ENCODE measurements at places on chromosomes 2 and 18. TPM values are rescaled to one million over a fixed set of nuclear protein-coding genes. Genes with fewer than 3 reads are reported as not detected.

The ARL4C gene
- 449 TPM for total RNA-seq

The GCG gene
- not detected for total RNA-seq

The TYW5 gene
- 11.2 TPM for total RNA-seq

The ACKR3 gene
- total RNA-seq = 2.5 TPM

The EIF4E2 gene
- 72.8 TPM for total RNA-seq

The OTOS gene
- not detected for total RNA-seq

The COL6A3 gene
- 1.3 TPM for total RNA-seq

The HMSD gene
- 8.5 TPM for total RNA-seq

The NDUFV2 gene
- total RNA-seq = 288 TPM

The ID2 gene
- total RNA-seq = 299 TPM

The AQP12B gene
- not detected for total RNA-seq

The ICOS gene
- total RNA-seq = 63.0 TPM

The IL36RN gene
- total RNA-seq = not detected

The APCDD1 gene
- not detected for total RNA-seq

The CCDC178 gene
- not detected for total RNA-seq

The GBX2 gene
- total RNA-seq = not detected

The REEP1 gene
- total RNA-seq = not detected

The SKOR2 gene
- total RNA-seq = not detected

The ATG16L1 gene
- 55.9 TPM for total RNA-seq

The CENPA gene
- 39.5 TPM for total RNA-seq

The SERPINB5 gene
- total RNA-seq = not detected

The DLGAP1 gene
- total RNA-seq = 0.53 TPM

The WDR35 gene
- total RNA-seq = 4.7 TPM

The RAB17 gene
- total RNA-seq = not detected

The CAPN14 gene
- total RNA-seq = 0.35 TPM

The MBD2 gene
- total RNA-seq = 133 TPM

The NEURL3 gene
- total RNA-seq = 0.78 TPM

The GNLY gene
- 569 TPM for total RNA-seq

The CELF4 gene
- not detected for total RNA-seq

The XDH gene
- total RNA-seq = 1.6 TPM

The SLC8A1 gene
- total RNA-seq = 0.25 TPM

The NCKAP5 gene
- total RNA-seq = not detected

The ERICH2 gene
- not detected for total RNA-seq

The WNT10A gene
- total RNA-seq = 0.70 TPM

The TMEM178A gene
- total RNA-seq = 0.43 TPM

The C2orf81 gene
- 1.2 TPM for total RNA-seq

The FLACC1 gene
- total RNA-seq = 3.1 TPM

The TLX2 gene
- total RNA-seq = 2.6 TPM

The ERBB4 gene
- total RNA-seq = not detected

The FAM161A gene
- 2.5 TPM for total RNA-seq

The LOXHD1 gene
- total RNA-seq = not detected

The RAB27B gene
- 5.0 TPM for total RNA-seq

The C2orf15 gene
- 0.18 TPM for total RNA-seq

The SLC9A4 gene
- total RNA-seq = 0.10 TPM

The MCFD2 gene
- total RNA-seq = 48.4 TPM

The SP9 gene
- total RNA-seq = not detected

Measured in activated CD4-positive, alpha-beta memory T cell treated with anti-CD3 and anti-CD28 coated beads, Interleukin-2, amount 10 ng/mL, durations not matched to agents 7 days and 5 days (primary cell).